CD8-positive, alpha-beta memory T cell (primary cell): ENCODE measurements at places on chromosomes 16 and 17. TPM values are rescaled to one million over a fixed set of nuclear protein-coding genes. Genes with fewer than 3 reads are reported as not detected.

DNA sequence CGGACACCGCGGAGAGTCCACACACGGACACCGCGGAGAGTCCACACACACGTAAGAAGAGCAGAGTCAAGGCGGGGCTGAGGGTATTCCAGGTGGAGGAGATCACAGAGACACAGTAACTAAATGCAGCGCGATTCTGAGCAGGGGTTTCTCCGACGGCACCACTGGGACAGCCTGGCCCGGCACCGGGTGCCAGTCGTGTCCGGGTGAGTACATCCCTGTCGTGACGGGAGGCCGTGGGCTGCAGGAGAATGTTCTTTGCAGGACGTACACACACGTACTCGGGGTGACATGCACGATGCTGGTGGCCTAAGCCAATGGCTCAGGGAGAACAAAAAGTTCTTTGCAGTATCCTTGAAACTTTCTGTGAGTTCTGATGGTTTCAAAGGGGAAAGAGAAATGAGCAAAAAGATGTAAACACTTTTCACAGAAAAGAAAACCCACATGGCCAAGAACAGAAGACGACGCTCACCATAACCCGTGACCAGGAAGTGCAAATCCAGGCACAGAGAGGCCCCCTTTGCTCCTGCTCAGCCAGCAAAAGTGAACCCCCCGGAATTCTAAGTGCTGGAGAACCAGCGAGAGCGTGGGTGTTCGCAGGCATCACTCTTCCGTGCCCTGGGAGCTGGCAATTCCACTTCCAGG lies 53.7 kb upstream of the METRNL start:
- no peak for DNase-seq

- no peak for DNase-seq
Observed at GRCh38 chr16:524274-525040, 3.1 kb upstream of the CAPN15 start.

The CNGB1 gene
- total RNA-seq = not detected

- peak; percentile 56 for DNase-seq
Observed at GRCh38 chr16:87780385-87780989, 14.7 kb upstream of the KLHDC4 start.

DNA sequence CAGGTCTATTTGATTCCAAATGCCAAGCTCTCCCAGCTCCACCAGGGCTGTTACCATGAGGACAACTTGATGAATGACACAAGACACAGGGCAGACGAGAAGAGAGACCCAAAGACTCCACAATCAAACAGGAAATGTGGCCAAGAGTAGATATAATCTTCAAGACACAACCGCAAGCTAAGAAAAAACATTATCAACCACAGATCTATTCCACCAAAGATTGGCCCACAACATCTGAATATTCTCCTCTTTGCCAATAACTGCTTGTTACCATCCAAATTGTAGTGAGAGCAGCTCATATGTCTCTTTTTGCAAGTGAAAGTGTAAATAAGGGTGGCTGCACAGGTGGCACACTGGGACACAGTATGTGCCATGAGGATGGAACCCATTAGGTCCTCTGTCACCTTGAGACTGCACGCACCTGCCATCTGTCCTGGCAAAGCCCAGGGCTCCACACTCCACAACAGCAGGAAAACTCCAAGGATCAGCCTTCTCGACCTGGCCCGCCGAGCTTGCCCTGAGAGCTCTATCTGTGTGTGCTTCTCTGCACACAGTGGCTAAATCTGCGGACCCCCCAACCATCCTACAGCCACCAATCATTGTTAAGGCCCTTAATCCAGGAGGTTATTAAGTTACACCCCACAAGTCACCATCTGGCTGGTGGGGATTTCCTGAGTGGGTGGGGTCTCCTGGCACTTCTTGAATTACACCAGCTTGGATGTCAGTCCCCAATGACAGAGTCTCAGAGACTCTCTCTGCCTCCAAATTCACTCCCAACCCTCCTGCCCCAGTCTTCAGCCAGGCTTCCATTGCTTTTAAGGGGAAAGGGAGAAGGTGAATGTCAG lies 50.5 kb downstream of the DYNLRB2 start:
- peak; percentile 68 for DNase-seq

The ZNF594 gene
- 11.7 TPM for total RNA-seq

DNA sequence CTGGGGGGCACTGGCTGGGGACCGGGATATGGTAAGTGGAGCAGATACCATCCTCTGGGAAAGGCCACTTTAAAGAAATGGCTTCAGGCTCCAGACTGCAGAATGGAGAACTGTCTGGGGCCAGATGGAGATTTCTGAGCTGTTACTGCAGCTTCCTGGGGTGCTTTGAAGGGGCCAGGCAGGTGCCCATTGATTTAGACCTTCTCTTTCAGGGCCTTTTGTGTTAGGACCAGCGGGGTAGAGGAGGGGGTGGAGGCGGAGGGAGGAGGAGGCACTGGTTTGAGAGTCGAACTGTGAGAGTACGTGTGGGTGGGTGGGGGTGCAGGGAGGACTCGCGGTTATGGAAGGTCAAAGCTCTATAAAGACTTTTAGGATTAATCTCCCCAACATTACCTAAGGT lies 11.4 kb downstream of the NECAB2 start:
- no peak for DNase-seq

DNA sequence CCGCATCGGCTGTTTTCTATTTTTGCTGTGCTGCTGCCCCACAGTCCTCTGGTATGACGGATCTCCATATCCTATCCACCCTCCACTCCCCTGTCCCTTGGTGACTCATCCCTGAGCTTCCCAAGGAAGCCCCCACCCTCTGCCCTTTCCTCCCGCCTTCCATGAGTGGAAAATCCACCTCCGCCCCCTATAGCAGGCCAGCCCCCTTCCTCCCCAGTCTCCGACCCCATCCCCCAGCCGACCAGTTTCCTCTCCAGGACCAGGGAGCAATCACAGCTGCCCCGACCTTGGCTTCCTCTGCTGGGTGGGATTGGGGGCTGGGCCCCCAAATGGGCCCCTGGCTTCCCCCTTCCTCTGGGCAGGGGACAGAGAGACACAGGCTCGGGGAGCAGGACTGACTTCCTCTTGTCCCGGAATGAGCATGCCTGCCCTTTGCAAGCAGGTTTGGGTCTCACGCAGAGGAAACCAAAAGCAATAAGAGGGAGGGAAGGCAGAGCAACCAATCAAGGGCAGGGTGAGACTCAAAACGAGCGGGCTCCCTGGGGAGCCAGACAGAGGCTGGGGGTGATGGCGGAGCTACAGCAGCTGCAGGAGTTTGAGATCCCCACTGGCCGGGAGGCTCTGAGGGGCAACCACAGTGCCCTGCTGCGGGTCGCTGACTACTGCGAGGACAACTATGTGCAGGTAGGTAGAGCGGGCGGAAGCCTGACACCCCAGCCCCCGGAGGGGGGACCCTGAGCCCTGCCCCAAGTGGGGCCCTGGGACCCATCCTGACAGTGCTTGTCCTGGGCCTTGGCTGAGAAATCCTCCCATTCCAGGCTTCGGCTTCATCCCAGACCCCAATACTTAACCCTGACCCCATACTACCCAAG lies at the start of the genes ABI3 and GNGT2:
ABI3 (plus strand) TSS at position 550 of the 872 bp plus-strand sequence; CDS start at position 568, 18 bp downstream.
GNGT2 (minus strand) TSS at position 417 of the 872 bp plus-strand sequence. CDS start 3,152 bp downstream, outside the sequence.
- DNase-seq = peak; percentile 72

DNA sequence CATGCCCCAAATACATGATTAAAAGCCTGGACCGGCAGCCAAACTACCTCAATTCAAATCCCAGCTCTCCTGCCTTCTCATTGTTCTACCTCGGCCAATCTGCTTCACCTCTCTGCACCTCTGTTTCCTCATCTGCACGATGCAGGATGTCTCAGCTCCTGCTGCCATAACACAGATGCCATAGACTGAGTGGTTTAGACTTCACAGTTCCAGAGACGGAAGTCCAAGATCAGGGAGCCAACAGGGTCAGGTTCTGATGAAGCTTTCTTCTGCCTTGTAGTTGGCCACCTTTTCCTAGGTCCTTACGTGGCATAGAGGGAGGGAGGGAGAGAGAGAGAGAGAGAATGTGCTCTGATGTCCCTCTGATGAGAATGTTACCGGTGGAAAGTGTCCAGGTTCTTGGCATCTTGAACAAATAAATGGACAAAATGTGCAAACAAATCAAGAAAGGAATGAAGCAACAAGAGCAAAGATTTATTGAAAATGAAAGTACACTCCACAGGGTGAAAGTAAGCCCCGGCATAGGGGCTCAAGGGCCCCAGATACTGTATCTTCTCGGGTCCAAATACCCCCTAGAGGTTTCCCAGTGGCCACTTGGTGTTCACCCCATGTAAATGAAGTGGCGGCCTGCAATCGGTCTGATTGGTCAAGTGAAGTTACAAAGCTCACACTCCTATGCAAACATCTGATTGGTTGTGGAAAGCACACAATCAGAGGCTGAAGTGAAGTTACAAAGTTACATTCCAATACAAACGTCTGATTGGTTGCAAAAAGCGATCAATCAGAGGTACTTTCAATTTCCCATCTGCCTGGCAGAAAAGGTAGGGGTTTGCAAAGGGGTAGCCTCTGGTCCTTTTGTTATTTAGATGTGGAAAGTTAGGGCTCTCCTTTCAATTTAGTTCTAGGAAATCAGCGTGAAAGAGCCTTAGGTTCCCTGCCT lies 43.3 kb upstream of the ZCCHC14 start:
- DNase-seq = no peak

- DNase-seq = no peak
Observed at GRCh38 chr16:30741461-30741914, 6.7 kb upstream of the PHKG2 start.

- DNase-seq = no peak
Observed at GRCh38 chr16:68844211-68844564, 857 bp downstream of the TANGO6 start.

DNA sequence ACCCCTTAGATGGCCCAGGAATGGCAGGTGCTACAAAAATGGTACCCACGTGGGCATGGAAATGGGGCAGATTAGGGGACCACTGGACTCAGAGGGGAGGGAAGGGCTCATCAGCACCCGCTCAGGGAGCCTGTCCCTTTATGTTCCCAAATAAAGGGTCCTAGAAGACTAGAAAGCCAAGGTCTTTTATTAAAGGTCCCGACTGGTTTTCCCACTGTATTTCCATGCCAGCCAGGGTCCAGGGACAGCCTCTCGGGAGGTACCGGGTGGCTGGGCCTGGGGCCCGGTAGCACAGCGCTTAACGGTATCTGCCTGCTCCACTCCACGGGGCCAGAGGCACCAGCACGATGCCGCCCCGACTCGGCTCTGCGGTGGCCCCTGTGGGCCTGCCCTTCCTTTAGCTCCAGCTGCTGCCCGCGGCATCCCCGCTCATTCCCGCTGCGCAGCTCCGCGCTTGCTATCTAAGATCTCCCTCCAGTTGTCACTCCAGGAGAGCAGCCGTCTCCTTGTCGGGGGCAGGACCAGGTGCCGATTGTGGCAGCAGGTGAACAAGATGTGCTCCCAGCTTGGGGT lies 1.4 kb downstream of the NT5C start:
- no peak for DNase-seq

DNA sequence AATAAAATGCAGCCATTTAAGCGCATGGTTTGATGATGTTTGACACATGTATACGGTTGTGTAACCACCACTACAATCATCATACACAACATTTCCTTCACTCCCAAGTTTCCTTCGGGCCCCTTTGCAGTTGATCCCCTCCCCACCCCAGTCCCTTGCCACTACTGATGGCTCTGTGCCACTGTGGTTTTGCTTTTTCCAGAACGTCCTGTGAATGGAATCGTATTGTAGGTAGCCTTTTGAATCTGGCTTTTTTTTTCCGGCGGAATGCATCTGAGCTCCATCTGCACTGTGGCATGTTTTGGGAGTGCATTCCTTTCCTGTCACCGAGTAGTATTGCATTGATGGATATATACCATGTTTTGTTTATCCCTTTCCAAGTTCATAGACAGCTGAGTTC lies 15.1 kb upstream of the MAP2K3 start:
- DNase-seq = no peak

The SGCA gene
- total RNA-seq = 0.31 TPM

The CA5A gene
- total RNA-seq = not detected

DNA sequence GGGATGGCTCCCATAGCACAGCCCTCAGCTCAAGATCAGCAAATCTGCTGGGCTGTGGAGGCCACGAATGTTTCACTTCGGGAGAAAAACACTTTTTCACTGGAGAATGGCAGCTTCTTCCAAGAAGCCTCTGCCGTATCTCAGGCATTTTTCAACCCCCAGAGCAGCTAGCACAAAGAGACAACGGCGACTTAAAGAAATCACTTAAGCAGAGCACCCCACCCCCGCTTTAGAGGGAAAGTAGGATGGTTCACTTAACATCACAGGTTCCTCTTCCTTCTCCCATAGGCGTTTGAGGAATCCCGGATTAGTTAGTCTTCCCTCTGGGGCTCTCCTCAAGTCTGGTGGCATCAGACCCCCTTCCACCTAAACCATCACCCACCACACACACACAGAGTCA lies 27.6 kb downstream of the CYB561 start:
- DNase-seq = no peak

- no peak for DNase-seq
Observed at GRCh38 chr17:67208232-67208631, 36.8 kb downstream of the HELZ start.

The CDK5R1 gene
- 6.8 TPM for total RNA-seq

DNA sequence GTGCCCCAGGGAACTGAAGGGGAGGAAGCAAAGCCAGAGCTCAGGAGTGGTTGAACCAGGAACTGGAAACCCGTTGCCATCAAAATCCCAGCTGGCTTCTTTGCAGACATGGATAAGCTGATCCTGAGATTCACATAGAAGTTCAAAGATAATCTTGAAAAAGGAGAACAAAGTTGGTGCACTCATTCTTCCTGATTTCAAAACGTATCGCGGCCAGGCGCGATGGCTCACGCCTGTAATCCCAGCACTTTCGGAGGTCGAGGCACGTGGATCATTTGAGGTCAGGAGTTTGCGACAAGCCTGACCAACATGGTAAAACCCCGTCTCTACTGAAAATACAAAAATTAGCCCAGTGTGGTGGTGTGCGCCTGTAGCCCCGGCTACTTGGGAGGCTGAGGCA lies 7.1 kb downstream of the RAP1GAP2 start:
- DNase-seq = no peak

The SLC6A2 gene
- total RNA-seq = not detected

GRCh38 chr16:5925850-5926249 lies 828.3 kb upstream of the EEF2KMT start:
- DNase-seq = no peak

DNA sequence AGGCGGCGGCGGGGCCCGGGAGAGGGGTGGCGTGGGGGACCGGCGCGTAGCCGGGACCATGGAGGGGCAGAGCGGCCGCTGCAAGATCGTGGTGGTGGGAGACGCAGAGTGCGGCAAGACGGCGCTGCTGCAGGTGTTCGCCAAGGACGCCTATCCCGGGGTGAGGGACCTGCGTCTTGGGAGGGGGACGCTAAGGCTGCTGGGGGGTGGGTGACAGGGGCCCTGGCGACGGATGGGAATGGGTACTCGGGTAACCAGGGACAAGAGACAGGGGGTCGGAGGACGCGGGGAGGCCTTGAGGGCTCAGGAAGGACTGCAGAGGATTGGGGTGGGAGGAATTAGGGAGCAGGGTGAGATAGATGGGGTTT lies 243 bp downstream of the RND2 start:
- no peak for DNase-seq

GRCh38 chr16:3983081-3983520 lies 102.6 kb upstream of the CREBBP start:
- DNase-seq = peak; percentile 24

The CYGB gene
- total RNA-seq = not detected

The NOG gene
- total RNA-seq = 0.73 TPM

The KIAA0513 gene
- total RNA-seq = 13.2 TPM

The EFCAB3 gene
- not detected for total RNA-seq

GRCh38 chr17:35879773-35880654 lies at the start of gene CCL5:
Gene CCL5, minus strand, starts transcription at chr17:35880360.
- peak; percentile 92 for DNase-seq

The SLC38A8 gene
- not detected for total RNA-seq

The GNGT2 gene
- total RNA-seq = 24.0 TPM
